ENCODE measurements at places on chromosomes 5 and 9.
A peak's percentile ranks its signal among the peaks of the same experiment; 100 is the strongest.

GRCh38 chr5:127031863-127032232, 1.5 kb upstream of the MARCHF3 start:
- DNase-seq, result no peak

GRCh38 chr9:111897601-111898137, 1.1 kb downstream of the UGCG start:
- peak; percentile 8 for DNase-seq

DNA sequence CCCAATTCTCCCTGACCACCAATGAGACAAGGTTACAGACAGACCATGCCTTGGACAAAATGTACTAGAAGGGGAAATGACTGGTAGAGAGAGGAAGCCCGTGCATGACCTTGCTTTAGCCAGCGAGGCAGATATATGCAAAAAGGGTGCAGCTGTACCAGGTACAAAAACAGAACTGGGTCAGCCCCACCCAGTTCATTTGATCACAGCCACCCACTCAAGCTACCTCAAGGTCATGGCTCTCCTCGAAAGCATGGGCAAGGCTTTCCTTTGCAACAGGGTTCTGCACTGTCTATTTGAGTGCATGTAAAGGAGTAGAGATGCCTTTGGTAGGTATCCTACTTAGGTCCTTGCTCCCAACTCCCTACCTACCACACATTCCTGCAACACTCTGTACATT, 33.3 kb downstream of the TLE1 start:
- peak; percentile 21 for DNase-seq

- DNase-seq, result no peak
Measured at GRCh38 chr5:31781772-31782171, 142.8 kb downstream of the PDZD2 start.

GRCh38 chr9:126377536-126377935, 50.9 kb downstream of the MVB12B start:
- DNase-seq, result no peak

DNA sequence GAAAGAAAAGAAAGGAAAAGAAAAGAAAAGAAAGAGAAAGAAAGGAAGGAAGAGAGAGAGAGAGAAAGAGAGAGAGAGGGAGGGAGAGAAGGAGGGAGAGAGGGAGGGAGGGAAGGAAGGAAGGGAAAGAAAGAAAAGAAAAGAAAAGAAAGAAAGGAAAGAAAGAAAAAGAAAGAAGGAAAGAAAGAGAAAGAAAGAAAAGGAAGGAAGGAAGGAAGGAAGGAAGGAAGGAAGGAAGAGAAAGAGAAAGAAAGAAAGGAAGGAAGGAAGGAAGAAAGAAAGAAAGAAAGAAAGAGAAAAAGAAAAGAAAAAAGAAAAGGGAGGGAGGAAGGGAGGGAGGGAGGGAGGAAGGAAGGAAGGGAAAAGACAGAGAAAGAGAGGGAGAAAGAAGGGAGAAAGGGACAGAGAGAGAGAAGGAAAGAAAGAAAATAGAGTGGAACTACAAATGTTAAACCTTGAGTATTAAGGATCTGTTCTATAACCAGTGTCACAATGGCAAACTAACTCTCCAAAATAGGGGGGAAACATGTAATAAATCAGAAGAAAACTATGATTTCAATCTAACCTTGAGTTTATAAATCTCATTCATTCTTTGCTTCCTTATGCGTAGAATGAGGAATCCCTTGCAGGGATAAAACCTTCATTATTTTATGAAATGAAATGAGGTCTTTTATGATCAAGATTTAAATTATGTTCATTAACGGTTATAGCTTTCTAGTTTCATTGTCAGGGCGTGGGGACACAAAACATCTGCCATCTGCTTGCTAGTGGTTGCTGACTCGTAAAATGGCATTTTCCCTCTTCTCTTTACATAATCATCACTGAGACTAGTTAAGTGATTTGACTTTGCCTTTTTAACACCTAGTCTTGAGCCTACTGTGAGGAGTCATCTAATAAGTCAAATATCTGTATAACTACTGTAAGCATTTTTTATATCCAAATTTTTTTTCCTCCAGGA, 40.7 kb upstream of the RAD23B start:
- DNase-seq, result no peak
